Glomerular endothelial cell (primary cell): ENCODE measurements at places on chromosomes 3 and 15.
A peak's percentile ranks its signal among the peaks of the same experiment; 100 is the strongest.

DNA sequence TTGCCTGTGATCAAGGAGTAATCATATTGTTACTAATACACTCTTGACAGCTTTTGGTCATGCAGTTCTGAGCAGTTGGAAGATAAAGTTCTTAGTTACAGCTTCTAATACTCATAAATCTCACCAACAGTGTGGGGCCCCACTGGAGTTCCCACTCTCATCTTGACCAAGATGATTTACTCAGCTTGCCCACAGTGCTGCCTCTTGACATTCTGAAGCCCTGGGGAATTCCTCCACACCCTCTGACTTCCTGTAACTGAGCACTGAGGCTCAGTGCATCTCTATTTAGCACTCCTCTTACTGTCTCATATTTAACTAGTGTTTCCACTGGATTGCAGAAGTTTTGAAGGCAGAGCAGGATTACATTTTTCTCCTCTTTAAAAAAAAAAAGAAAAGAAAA lies 1.9 kb upstream of the ARL6IP5 start:
- DNase-seq = no peak

- DNase-seq = no peak
Observed at GRCh38 chr3:115698851-115699591, 75.7 kb downstream of the GAP43 start.

GRCh38 chr3:192914848-192915247 lies 2.8 kb downstream of the MB21D2 start:
- DNase-seq = no peak

GRCh38 chr3:67641451-67641850 lies 13.0 kb downstream of the SUCLG2 start:
- DNase-seq = no peak

DNA sequence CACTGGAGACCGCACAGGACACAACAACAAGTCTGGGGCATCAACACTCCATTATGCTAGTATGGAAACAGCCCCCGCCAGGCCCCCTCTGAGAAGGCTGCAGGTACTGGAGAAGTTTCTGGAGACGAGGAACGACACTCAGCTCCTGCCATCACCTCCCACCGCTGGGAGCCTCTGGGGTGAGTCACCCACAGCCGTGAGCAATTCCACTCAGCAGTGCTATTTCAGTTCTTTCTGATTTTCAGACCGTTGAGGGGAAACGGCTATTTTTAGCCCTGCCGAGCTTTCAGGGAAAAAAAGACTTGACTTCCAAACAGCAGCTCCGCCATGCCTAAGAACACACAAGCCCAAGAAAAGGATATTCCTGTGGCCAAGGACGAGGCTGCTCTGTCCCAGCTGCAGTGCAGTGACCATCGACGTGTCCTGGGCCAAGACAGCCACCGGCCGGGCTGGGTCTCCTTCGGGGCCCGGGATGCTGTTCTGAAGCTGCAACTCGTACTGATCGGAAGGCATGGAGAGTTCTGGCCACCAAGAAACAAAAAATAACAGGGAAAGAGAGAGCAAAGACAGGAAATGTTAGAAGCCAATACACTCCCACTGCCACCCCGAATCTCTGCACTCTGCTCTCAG lies 40.8 kb downstream of the NUP210 start:
- peak; percentile 5 for DNase-seq

DNA sequence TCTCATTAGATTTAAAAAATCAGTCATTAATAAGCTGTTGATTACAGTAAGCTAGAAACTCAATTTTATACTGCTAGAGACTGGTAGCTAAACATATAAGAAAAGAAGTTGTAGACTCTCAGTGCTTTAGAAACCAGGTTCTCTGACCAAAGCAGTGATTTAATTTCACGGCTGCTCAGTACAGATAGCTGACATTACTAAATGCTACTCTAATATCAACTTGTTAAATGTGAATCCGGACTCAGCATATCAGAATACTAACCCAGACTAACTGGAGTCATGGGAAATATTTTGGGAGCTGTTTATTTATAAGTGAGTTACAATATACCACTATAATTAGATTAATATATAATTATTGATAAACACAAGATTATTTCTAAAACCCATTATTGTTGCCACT lies 80.4 kb downstream of the NEDD4 start:
- no peak for DNase-seq

DNA sequence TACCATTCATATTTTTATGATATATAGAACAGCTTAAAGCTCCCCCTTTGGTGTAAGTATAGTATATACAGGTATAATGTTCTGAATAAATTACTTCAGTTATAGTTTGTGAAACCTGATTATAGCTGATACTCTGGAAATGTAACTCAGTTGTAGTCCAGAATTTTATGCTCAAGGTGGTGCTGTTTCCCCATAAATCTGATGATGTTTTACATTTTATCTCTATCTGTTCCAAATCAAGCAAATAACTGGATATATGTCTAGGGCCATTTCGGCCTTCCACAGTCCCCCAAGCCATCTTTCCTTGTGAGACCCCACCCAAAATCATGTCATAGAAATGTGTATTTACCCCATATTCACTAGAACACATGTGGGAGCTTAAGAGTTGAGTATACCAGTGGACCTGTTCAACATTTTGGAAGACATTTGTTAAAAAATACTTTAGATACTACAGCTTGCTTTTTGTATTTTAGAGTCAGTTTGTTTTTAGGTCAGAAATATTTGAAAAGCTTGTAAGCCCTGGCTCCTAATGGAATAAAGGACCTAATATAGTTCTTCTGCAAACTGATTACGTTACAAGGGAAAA lies 107.1 kb downstream of the ATG7 start:
- peak; percentile 72 for DNase-seq

- no peak for DNase-seq
Observed at GRCh38 chr3:176840641-176841286, 356.5 kb downstream of the TBL1XR1 start.

GRCh38 chr3:123658852-123659206 lies 74.0 kb upstream of the HACD2 start:
- DNase-seq = no peak

DNA sequence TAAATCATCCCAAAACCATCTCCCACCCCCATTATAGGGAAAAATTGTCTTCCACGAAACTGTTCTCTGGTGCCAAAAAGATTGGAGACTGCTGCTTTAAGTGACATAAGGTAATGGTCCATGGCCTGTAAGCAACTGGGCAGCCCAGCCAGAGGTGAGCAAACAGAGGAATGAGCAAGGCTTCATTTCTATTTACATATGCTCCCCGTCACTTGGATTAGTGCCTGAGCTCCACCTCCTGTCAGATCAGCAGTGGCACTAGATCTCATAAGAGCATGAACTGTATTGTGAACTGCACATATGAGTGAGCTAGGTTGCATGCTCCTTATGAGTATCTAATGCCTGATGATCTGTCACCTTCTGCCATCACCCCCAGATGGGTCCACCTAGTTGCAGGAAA lies 1159.8 kb upstream of the ALCAM start:
- no peak for DNase-seq

DNA sequence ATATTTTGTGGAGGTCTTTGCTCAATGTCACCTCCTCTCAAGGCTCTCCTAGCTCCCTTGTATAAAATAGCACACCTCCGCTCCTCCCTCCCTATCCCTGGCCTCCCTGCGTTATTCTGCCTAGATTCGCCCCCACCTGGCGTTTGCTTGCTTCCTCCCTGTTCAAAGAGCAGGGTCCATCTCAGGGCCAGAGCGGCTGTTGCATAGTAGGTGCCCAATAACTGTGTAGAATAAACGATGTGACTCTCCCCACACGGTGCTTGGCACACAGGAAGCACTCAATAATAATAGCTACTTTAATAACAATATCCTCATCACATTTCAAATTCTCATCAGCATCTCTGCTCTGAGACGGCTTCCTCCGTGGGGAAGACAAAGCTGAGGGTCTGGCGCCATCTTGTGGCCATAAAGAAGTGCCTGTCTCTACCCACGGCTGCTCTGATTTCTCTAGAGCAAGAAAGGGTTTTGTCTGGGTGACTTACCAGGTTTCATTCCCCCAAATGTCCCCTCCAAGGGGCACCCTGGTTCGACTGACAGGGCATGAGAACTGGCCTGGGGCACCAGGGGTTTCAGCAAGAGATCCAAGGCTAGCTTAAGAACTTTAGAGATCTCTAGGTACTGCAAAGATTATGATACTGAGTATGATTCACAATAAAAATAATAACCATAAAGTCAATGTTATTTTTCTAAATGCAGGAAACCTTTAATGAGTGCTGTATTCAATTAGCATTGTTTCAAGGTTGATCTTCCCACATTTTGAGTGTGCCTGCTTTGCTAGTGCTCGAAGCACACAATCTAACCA lies 16.1 kb downstream of the CD276 start:
- peak; percentile 58 for DNase-seq

- DNase-seq = no peak
Observed at GRCh38 chr15:66025015-66025452, 155.7 kb downstream of the RAB11A start.

GRCh38 chr3:183131735-183132134 lies 30.8 kb downstream of the LAMP3 start:
- DNase-seq = peak; percentile 86

DNA sequence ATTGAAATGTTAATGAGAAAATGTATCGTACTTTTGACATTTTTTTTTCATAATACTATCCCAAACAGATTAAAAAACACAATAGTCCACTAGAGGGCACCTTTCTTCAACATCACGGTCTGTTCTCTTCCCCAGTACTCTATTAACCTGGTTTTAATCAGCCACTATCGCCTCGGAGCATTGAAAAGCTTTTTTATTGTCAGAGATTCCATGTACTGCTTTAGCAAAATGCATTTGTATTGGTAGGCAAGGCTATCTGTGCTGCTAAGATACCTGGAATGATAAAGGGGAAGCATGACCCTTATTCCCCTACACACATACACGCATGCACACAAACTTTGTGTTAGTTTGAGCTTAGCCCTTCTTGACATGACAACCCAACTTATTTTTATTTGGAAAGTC lies 160.1 kb upstream of the IL12A start:
- DNase-seq = no peak

DNA sequence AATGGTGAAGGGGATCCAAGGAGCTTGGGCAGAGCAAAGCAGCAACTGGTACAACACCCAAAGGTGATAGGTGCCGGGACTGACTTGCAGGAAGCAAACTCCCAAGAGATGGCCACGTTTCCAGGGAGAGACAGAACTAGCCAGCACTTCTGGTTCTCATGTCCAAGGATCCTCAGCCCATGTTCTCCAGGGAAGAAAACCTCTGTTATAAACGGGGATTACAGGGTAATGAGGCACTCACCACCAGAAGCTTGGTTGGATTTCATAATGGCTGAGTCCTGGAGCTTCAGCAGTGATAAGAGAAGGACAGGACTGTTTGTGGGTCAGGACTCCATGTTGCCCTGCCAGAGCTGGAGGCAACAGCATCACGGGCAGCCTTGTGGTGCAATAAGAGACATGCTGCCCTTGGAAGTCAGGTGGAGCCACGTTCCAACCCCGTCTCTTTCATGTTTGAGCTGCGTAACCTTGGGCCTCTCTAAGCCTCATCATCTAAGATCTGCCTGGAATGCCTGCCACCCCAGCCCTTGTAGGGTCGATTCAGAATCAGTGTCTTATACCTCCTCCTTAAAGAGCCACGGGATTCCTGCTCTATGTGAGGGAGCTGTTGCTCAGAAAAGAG lies 181.0 kb downstream of the ABHD5 start:
- DNase-seq = no peak

DNA sequence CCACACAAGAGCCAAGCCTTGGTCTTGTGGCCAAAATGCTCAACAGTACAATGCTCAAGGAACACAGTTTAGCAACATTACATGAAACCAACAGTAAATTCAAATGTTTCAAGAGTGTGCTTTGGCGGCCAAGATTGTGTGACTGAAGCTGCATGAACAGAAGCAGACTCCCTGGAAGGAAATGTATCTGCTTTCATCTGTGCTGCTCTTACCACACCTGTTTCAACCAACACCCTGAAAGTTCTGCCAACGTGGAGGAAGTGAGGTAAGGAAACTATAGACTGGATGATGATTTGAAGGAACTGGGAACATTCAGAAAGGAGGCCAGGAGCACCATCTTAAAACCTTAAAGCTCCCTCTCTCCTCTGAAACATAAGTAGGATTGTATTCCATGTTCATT lies 55.7 kb downstream of the MB21D2 start:
- DNase-seq = no peak
